ENCODE measurements at places on chromosomes 5 and 9.

DNA sequence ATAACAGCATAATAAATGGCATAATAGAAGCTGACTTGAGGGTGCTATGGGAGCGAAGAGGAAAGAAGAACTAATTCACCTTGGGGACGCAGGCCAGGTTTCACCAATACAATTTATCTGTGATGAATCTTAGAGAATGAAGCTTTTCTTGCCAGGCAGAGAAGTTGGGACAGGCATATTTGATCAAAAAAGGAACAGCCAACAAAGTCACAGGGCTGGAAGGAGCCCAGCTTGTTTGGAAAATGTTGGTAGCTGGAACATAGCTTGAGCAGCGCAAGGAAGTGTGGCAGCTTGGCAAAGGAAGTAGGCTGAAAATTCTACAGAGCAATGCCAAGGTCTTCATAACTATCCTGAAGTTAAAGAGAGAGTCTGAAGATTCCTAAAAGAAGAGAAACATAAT lies 181.5 kb upstream of the OR13F1 start:
- no peak for DNase-seq

DNA sequence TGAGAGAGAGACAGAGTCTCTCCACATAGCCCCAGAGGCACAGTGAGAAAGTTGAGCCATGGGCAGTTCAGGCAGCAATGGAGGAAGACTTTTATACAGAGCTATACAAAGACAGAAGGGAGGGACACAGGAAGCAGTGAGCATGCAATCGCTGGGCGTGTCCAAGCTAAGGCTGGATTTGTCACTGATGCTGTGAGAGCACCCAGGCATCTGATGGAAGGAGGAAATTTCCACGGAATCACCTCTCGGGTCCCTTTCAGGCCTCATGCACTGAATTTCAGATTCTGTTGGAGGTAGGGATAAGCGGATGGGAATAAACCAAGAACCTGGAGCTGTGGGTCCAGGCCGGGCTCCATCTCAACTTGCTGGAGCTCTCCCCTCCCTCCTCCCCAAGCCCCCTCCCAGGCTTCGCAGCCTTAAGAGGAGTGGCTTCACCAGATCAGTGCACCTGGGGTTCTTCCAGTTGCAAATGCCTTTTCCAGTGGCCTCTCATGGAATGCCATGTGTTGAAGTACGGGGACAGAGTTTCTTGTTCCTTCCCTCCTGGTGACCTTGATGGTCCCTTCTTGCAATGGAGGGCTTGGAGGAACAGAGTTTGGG lies 114.8 kb upstream of the ALDH1B1 start:
- no peak for DNase-seq

GRCh38 chr9:103364753-103365152 lies 369.6 kb downstream of the CYLC2 start:
- no peak for DNase-seq

DNA sequence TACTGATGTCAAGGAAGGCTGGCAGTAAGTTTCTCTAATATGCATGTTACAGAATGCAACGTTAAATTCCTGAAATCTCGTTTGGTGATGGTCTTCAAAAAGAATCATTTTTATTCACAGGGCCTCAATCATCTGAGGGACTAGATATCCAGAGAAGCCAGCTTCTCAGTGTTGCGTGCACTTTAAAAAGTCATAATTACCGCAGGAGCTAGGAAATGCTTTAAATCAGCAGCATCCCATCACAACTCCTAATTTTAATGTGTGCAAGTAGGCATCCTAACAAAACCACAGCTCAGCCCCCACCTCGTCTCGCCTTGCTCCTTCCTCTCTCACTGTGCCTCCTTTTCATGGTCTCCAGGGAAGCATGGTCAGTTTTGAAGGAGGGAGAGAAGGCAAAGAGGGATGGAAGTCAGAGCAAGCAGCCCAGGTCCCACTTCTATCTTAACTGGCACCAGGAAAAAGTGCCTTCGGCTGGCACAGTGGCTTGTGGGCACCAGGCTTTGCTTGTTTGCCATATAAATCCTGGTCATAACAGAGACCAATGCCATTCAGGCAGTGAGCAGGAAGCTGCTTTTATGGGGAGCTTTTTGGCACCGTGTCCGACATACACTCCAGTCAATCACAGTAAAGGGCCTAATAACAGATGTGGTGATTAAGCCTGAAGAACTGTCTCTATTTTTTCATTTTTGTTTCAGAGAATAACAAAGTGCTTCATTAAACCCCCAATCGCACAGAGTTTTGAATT lies 21.4 kb downstream of the MEGF10 start:
- no peak for DNase-seq

- DNase-seq, result no peak
Measured at GRCh38 chr9:72431036-72431435, 66.0 kb upstream of the ZFAND5 start.

DNA sequence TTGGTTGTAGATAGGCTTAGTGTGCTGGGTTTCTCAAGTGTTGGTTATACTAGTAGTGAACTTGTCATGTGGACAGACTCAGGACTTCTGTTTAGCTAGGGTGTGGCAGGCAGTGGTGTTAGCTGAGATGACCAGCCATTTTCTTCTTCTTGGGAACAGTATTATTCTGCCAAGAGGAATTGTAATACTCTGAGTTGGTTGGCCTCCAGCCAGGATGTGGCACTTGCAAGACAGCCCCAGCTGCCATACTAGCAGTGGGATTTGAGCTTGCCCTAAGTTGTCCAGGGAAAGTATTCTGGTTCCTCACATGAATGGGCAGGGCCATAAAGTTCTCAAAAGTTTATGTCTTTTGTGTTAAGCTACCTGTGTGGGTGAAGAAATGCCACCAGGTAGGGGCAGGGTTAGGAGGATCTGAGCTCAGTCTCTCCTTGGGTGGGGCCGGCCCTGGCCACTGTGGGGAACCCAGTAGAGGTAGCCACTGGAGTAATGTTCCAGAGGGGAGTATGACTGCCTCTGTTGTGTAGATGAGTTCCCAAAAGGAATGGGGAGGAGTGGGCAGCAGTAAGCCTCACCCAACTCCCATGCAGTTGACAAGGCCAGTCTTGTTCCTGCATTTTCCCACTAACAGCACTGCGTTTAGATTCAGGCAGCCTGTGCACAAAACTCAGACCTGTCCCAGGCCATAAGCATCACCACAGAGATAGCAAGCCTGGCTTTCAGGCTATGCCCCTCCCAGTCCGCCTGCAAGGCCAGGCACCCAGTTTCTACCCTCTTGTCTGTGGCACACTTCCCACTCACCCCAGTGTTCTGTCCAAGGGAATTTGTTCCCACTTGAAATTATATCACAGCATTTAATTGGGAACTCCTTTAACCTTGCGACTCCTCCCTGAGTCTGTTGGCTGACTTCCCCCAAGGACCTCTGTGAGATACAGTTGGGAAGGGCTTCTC lies 250.7 kb downstream of the ANXA1 start:
- no peak for DNase-seq

GRCh38 chr5:57067597-57067924 lies 106.3 kb upstream of the GPBP1 start:
- DNase-seq, result no peak

- no peak for DNase-seq
Measured at GRCh38 chr9:128886211-128886891, 4.4 kb downstream of the LRRC8A start.

DNA sequence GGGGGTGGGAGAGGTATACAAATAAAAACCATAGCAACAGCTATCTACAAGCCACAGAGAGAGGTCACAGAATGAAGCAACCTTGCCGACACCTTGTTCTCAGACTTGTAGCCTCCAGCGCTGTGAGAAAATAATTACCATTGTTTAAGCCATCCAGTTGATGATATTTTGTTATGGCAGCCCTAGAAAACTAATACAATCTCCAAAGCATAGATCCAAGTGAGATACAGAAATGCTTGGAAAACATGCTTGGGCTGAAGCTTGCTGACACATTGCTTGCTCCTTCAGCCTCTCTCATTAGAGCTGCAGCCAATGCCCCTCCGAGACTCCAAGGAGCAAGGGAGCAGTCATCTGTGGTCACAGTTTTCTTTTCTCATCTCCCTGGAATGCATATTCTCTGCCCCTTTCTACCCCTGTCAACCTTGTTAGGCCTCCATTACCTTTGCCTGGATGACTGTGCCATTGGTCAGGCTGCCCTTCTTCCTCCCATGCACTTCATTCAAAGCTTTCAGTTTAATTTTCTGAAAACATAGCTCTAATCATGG lies 401.4 kb upstream of the KLF4 start:
- no peak for DNase-seq

DNA sequence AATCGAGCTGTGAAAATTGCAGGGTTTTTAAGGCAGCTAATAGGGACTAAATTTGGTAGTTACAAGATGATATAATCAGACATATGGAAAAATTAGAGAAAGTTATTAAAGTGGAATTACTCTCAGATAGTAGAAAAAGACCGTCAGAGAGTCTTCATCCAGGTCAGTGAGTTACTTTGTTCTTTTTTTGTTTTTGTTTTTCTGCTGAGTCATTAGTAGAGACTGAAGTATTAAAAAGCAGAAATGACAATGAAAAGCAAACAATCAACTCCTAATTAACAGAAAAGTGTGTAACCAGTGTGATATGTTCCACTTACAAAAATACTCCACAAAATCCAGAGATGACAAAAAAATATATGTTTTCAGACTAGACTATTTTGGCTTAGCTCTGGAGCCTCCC lies 480.4 kb upstream of the COX7C start:
- no peak for DNase-seq

DNA sequence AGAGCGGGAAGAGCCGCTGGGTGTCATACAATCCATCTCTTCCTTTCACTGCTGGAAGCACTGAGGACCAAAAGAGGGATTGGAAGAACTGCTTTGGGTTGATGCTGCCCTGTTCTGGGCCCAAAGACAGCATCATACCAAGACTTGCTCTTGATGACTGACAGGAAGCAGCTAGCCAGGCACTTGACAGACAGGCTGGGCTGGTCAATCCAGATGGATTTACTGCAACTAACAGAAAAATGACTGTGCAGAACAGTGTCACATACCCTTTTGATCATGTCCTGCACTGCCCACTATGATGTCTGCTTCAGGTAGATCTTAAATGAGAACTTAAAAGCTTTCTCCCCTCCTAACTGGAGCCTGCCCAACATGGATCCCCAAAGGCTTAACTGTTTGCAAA lies 157.6 kb downstream of the CRB2 start:
- DNase-seq, result no peak

GRCh38 chr5:167616043-167616890 lies 675.2 kb upstream of the WWC1 start:
- no peak for DNase-seq

GRCh38 chr9:71955300-71955915 lies 44.0 kb downstream of the C9orf85 start:
- no peak for DNase-seq

DNA sequence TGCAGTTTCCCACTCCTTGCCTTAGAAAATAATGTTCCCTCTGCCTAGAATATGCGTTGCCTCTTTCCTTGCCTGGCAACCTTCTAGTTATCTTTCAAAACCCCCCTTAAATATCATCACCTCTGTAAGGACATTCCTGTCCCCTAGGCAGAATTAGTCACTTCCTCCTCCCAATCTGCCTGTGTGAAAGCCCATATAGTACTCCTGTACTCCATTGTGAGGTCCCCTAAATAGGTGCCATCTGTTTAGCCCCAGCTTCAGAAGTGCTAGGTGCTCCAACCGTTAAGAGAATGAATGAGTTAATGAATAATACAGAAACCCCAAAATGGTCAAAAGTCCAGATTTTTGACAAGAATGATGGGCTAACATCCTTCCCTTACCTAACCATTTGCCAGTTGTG lies 181.4 kb downstream of the GDNF start:
- DNase-seq, result no peak

DNA sequence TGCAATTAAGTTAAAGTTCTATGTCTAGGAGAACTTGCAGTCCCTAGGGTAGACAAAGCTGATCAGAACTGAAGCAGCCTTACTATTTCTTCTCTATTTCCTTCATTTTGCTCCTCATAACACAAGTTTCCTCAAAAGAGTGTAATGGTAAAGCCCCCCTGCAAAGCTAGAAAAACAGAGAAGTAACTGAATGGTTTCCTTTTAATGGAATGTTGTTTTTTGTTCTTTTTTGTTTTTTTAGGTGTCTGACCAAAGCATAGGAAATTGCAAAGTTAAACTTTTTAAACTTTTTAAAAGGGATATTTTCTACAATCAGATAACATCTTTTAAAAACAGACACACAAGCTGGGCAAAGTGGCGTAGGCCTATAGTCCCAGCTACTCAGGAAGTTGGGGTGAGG lies 145.7 kb downstream of the TLE1 start:
- no peak for DNase-seq

DNA sequence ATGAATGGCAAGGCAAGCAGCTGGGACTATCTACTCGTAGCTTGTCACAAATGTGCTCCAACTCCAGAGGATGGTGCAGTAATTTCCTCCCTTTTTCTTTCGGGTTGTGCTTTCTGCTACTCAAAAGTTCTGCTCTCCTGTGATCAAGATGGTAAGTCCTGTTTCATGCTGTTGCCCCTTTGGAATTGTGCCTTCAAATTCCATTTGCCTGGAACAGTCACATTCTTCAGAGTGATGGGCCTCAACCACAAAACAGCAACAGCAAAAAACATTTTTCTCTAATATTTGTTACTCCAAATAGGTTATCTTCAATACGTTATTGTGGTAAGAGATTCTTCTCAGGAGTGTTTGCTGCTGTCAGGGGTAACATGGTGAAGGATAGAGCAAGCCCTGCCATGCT lies 209.3 kb downstream of the PALM2AKAP2 start:
- DNase-seq, result no peak

GRCh38 chr5:94830520-94830919 lies 212.1 kb downstream of the SLF1 start:
- no peak for DNase-seq

GRCh38 chr5:179768326-179769085 lies 25.3 kb upstream of the LTC4S start:
- DNase-seq, result no peak

GRCh38 chr9:117293206-117294114 lies 121.4 kb downstream of the ASTN2 start:
- no peak for DNase-seq

- DNase-seq, result no peak
Measured at GRCh38 chr5:160011471-160011870, 2.5 kb downstream of the TTC1 start.

GRCh38 chr5:67770431-67771025 lies 445.0 kb upstream of the PIK3R1 start:
- DNase-seq, result no peak

DNA sequence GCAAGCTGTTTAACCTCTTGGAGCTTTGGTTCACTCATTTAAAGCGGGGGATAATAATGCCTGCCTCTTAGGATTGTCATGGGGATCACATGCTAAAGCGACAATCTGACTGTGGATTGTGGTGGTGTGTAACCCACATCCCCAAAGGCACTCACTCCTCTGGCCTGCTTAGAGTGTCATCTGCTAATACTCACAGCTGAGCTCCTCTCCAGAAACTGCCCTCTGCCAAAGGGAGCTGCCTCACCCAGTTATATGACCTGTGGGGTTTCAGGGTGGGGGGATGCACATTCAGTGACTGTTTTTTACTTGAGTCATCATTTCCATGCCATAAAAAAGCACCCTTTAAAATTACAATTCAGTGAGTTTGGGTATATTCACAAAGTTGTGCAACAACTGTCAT lies 110.0 kb upstream of the SPOCK1 start:
- no peak for DNase-seq

- DNase-seq, result no peak
Measured at GRCh38 chr5:140391312-140391711, 10.3 kb upstream of the ANKHD1 start.

GRCh38 chr5:68368311-68369022 lies 152.9 kb downstream of the PIK3R1 start:
- no peak for DNase-seq

GRCh38 chr5:161078793-161079192 lies 226.8 kb upstream of the ATP10B start:
- DNase-seq, result no peak

Measured in NCI-H2029 treated with DMSO at 0.1 percent for 48 hours (cell line).